Transverse colon (tissue), 4 donors: ENCODE measurements at places on chromosomes 1 and 21. TPM values are rescaled to one million over a fixed set of nuclear protein-coding genes. Genes with fewer than 3 reads are reported as not detected.

Gene TNFRSF4
- not detected for total RNA-seq

Gene EFHD2
- 174 TPM for total RNA-seq

Gene TMEM82
- 30.3 TPM for total RNA-seq

Gene MFSD2A
- 14.0 TPM for total RNA-seq

Gene ANGPTL1
- 10.8 TPM for total RNA-seq

Gene RAB3B
- 3.3 TPM for total RNA-seq

Gene GLIS1
- total RNA-seq = 0.27 TPM

Gene DCST2
- not detected for total RNA-seq

Gene OR14K1
- not detected for total RNA-seq

Gene S100A1
- total RNA-seq = 3.7 TPM
